ENCODE measurements at places on chromosomes 11 and 22.
A peak's percentile ranks its signal among the peaks of the same experiment; 100 is the strongest.

GRCh38 chr11:62423012-62423411, 4.2 kb downstream of the SCGB1A1 start:
- DNase-seq: no peak

DNA sequence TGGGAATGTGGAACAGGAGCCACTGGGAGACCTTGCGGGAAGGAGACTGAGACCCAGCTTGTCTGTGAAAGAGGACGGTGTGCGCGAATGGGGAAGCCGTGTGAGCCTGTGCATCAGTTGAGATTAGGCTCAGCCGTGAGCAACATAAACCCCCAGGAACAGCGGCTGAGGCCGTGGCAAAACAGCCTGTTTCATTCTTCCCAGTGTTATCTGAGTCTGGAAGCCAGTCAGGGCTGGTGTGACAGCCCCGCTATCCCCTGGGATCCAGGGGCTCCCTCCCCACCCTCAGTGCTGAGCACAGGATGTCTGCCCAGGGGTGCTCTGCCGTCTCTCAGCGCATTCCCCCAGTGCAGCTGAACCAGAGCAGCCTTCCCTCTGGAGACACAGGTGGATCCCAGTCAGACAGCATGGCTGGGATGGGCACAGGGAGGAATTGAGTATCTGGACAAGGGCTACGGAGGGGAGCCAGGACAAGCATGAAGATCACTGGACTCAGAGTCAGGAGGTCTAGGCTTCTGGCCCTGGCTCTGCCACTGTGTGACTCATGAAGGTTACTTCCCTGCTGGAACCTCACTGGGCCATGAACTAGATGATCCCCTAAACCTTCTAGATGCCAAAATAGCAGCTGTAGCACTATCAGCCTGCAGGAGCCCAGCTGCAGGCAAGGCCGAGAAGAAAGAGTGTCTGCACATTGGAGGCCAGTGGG, 8.6 kb downstream of the OAF start:
- no peak for DNase-seq

GRCh38 chr11:35292279-35292678, 127.1 kb downstream of the SLC1A2 start:
- DNase-seq: no peak

GRCh38 chr22:34102633-34103032, 182.4 kb upstream of the LARGE1 start:
- DNase-seq: no peak

- DNase-seq: peak; percentile 71
Measured at GRCh38 chr22:46638601-46639431, 18.6 kb downstream of the GRAMD4 start.

DNA sequence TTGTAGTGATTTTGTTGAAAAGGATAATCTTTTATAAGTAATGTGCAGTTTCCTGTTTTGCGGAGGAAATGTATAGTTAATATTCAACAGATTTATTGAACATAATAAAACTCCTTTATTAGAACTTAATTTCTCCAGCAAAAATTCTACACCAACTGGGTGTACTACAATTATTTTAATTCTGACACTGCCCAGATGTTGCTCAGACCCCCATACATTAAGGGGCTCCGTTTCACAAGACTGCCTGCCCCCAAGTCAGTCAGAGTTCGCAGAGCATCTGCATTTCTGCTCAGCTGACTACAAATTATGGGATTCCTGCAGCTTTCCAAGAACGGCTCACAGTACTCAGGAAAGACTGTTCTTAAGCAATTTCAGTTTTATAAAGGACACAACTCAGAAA, 6.2 kb downstream of the CEP57 start:
- no peak for DNase-seq

DNA sequence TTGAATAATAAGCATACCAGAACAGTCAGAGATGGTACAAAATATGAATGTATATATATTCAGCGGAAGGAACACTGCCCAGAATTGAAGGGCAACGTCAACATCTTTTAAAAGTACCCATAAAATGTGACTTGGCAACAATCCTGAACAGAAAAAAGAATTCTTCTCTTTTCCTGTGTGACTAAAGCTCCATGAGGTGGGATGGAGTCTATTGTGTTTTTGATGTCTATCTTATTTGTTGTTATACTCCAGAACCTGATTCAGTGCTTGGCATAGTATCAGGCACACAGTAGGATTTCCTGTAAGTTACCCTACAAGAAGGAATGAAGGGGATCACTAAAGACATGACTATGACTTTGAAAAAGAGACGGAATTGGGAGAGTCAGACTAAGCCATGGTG, 10.3 kb downstream of the LDLRAD3 start:
- no peak for DNase-seq

DNA sequence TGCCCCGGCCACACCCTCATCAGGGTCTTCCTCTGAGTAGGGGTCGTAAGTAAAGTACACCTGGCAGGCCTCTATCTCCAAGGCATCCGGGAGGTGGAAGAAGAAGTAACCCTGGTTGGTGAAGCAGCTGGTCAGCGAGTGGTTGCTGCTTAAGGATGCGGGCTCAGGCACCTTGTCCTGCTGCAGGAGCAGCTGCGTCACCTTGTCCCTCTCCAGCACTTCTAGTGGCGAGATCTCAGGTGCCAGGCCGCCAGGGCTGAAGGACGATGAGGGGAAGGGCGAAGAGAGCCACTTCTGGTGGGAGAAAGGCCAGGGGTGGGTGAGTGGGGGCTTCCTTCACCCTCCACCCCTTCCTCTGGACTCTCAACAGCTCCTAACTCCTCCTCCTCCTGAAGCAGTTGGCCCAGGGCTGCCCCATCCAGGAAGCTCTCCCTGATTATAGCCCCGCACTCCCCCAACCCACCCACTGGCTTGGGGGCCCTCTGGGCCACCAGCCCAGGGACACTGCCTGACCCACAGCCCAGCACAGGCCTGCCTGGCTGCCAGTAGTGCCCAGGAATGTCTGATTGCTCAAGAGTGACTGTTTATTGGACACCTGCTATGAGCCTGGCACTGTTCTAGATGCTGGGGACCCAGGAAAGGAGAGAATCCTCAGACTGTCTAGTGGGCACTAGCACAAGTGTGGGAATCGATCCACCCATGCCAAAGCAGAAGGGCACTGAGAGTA, 19.2 kb upstream of the TMPRSS6 start:
- no peak for DNase-seq
